M059J (cell line): ENCODE measurements at places on chromosomes 4 and X. TPM values are rescaled to one million over a fixed set of nuclear protein-coding genes. Genes with fewer than 3 reads are reported as not detected.

DNA sequence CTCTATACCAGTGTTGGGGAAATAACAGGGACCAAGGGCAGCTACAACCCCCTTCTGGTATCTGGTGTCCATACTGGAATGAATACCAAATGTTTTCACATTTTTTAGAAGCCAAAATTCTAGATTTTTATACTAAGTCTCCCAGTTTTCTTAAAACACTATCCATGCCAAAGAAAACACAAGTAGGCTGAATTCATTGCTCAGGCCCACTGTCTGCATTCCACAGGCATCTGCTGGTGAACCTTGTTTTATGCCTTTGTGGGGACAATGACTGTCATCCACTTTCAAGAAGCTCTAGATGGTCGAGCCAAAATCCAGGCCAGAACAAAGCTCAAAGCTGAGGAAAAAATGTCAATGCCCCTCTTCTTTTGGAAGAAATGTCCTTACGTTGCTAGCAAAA is 213.4 kb upstream of the RASGEF1B start:
- no peak for DNase-seq

DNA sequence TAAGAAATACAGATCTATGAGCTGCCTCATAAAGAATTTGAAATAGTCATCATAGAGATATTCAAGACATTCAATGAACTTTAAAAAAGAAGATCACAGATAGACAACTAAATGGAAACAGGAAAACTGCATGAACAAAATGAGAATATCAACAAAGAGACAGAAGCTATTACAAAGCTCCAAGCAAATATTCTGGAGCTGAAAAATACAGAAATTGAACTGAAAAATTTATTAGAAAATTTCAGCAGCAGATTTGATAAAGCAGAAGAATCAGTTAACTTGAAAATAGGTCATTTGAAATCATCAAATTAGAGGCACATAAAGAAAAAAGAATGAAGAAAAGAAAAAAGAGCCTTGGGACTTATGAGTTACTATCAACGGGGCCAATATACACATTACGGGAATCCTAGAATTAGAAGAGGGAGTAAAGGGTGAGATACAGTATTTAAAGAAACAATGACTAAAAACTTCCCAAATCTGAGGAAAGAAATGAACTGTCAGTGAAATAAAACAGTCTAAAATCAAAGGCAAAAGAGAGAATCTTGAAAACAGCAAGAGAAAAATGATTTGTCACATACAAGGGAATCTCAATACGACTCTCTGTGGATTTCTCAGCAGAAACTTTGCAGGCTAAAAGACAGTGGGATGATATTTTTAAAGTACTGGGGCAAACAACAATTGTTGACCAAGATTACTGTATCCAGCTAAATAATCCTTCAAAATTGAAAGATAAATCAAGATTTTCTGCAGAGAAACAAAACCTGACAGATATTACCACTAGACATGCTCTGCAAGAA is 641.6 kb downstream of the ANKRD50 start:
- no peak for DNase-seq

Gene ASMT
- not detected in 2 replicates for total RNA-seq

Gene RENBP
- total RNA-seq = not detected in 2 replicates

Gene SCRG1
- not detected in 2 replicates for total RNA-seq

DNA sequence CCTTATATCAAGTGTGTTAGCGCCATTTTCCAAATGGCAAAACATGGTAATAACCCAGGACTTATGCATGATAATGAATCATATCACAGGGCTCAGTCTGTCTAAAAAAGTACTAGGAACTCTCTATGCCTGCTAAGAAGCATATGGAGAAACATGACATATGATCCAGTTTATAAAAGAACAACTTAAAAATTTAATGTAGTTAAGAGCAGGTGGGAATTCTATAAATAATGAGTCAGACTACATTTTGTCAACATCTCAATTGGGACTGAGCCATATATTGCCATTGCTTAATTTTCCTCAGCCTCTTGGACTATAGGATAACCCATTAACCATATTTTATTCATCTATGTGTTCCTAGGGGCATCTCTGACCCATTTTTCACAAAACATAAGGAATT is 360.4 kb upstream of the AGA start:
- DNase-seq = no peak
